ENCODE measurements at places on chromosomes 13 and 19. TPM values are rescaled to one million over a fixed set of nuclear protein-coding genes. Genes with fewer than 3 reads are reported as not detected.

- DNase-seq = no peak
Measured at GRCh38 chr19:14082675-14082960, 3.0 kb downstream of the C19orf67 start.

DNA sequence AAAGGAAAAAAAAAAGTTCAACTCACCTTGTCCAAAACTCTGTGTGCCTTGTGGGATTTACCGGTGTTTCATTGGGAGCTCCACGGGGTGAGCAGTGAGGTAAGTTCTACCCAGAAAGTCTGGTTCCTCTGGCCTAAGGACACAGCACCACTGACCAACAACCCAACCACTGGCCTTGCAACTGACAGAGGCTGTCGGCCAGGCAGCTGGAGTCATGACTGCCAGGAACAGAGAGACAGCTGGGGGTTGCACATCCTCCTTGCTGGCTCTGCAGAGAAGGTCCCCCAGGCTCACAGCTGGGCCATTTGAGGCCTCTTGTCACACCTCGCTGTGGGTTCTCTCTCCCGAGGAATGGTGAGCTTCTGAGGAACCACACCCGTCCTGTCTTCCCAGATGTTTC, 59.5 kb downstream of the ANKRD10 start:
- DNase-seq = no peak

DNA sequence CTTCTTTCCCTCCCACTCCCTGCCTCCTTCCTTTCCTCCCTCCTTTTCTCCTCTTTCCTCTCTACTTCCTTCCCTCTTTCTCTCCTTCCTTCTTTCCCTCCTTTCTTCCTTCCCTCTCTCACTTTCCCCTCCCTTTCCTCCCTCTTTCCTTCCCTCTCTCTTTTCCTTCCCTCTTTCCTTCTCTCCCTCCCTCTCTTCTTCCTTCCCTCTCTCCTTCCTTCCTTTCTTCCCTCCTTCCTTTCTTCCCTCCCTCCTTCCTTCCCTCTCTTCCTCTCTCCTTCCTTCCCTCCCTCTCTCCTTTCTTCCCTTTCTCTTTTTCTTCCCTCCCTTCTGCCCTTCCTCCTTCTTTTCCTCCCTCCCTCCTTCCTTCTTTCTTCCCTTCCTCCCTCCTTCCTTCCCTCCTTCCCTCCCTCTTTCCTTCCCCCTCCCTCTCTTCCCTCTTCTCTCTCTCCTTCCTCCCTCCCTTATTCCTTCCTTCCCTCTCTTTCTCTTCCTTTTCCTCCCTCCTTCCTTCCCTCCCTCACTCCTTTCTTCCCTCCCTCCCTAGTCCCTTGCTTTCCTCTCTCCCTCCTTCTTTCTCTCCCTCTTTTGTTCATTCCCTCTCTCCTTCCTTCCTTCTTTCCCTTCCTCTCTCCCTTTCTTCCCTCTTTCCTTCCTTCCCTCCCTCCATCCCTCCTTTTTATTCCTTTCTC, 443.9 kb downstream of the ZNF536 start:
- no peak for DNase-seq

DNA sequence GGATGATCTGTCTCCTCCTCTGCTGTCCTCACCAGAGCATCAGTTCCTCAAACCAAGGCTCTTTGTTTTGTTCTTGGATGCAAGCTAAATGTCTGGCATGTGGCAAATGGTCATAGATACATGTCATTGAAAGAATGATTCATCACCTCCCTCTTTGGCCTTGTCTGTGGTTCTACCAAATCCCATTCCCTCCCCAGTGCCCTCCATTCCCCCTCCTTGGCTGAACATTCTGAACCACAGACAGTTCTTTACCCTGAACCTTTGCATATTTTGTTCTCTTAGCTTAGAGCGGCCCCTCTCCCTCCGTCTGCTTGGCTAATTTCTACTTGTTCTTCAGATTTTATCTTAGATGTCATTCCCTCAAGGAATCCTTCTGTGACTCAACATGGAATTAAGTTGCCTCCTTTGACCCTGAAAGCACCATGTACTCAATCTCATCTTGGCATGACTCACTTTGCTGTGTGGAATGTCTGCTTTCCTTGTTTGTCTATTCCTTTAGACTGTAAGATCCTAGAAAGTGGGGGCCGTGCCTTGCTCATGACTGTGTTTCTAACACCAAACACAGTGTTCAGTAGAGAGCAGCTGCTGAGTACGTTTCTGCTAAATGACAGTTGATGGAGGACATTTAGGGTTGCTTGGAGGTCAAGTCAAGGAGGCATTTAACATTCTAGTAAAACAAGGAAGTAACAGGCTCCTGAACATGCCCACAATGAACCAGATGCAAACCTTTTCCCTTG, 8.1 kb downstream of the ALOX5AP start:
- no peak for DNase-seq

DNA sequence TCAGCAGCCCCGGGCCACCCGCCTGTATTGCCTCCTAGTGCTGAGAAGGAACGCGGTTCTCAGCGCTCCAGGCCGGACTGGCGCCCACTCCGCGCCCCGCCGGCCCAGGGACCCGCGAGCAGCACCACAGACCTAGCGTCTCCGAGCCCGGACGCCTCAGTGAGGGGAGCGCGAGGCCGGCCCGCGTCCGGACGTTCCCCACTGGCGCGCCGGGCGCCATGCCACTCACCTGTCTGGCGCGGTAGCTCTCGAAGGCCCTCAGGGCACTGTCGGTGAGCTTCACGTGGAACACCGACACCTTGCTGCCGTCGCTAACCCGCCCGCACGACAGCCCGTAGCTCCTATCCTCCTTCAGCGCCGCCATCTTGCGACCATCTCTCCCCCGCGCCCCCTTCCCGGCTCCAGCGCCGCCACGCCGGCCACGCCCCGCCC, at the start of gene ELL:
Gene ELL, minus strand, starts transcription at position 379 of the 432 bp plus-strand sequence. Its CDS starts 15 bp downstream, at position 364.
- DNase-seq = no peak

GRCh38 chr19:32812036-32812435, 57.5 kb downstream of the SLC7A9 start:
- no peak for DNase-seq

GRCh38 chr13:90630716-90631115, 716.8 kb upstream of the MIR17HG start:
- no peak for DNase-seq

- DNase-seq = no peak
Measured at GRCh38 chr19:15894359-15894758, 3.5 kb downstream of the CYP4F2 start.

DNA sequence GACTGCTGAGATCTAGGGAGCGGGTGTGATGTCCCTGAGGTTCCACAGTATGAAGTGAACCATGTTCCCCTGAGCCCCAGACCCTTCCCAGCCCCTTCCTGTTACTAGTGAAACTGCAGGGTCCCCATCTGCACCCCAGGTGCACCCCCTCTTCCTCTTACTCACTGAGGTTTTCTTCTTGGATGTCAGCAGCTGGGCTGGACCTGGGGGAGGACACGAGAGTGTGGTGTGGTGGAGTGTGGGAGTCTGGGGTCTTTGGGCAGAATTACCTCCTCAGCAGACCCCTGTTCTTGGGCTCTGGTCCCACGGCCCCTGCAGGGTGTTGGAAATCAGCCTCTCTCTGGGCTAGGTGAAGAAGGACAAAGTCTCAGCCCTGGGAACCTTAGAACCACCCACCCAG, 3.3 kb upstream of the LILRA6 start:
- DNase-seq = no peak

DNA sequence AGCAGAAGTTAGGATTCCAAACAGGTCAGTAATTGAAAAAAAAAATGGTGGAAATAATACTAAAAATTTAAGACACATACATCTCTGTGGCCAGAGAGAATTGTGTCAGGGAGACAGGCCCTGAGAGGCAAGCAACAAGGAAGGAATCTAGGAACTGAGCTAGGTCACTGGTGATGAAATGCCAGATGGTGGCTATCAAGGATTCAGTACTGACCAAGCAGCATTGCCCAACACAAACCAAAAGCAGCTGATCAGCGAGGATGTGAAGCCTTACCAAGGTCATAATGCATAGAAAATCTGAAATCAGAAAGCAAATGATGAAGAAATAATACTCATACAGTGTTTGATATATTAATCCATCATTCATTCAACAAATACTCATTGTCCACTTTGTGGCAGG, 905.0 kb downstream of the GPC5 start:
- DNase-seq = no peak

GRCh38 chr13:48772908-48773307, 119.2 kb downstream of the CYSLTR2 start:
- no peak for DNase-seq

- peak; percentile 46 for DNase-seq
Measured at GRCh38 chr13:114145256-114145655, 12.8 kb upstream of the RASA3 start.

GRCh38 chr19:42199440-42200115, 17.9 kb downstream of the DEDD2 start:
- peak; percentile 43 for DNase-seq

GRCh38 chr13:102648046-102648445, 46.8 kb downstream of the METTL21C start:
- no peak for DNase-seq

SPRED3 gene
- total RNA-seq = 2.1 TPM

GRAMD1A gene
- 133 TPM for total RNA-seq

FREM2 gene
- not detected for total RNA-seq

ZNF155 gene
- total RNA-seq = not detected

RGCC gene
- 101 TPM for total RNA-seq

Measured in OCI-LY7 (cell line).